ENCODE measurements at places on chromosomes 7 and 10. TPM values are rescaled to one million over a fixed set of nuclear protein-coding genes. Genes with fewer than 3 reads are reported as not detected.

The SEMA3C gene
- total RNA-seq = 64.8 TPM

The C7orf57 gene
- 0.60 TPM for total RNA-seq

The GNB2 gene
- 290 TPM for total RNA-seq

The ZNF488 gene
- 1.0 TPM for total RNA-seq

The GNAT3 gene
- not detected for total RNA-seq

The UNC5B gene
- 5.5 TPM for total RNA-seq

The MSMB gene
- not detected for total RNA-seq

The AGBL3 gene
- 3.1 TPM for total RNA-seq

The JCAD gene
- total RNA-seq = 47.6 TPM

The ANKRD30A gene
- total RNA-seq = under 0.01 TPM

The ZMIZ1 gene
- total RNA-seq = 72.4 TPM

The GPR141 gene
- not detected for total RNA-seq

The SSC4D gene
- total RNA-seq = not detected

The COA1 gene
- 66.0 TPM for total RNA-seq

The OR2A1 gene
- not detected for total RNA-seq
